Urinary bladder (tissue), 4 donors: ENCODE measurements at places on chromosomes 3 and 15. TPM values are rescaled to one million over a fixed set of nuclear protein-coding genes. Genes with fewer than 3 reads are reported as not detected.

- no peak for DNase-seq
These were observed 281.9 kb upstream of the ICE2 start for GRCh38 chr15:60760646-60761504.

DNA sequence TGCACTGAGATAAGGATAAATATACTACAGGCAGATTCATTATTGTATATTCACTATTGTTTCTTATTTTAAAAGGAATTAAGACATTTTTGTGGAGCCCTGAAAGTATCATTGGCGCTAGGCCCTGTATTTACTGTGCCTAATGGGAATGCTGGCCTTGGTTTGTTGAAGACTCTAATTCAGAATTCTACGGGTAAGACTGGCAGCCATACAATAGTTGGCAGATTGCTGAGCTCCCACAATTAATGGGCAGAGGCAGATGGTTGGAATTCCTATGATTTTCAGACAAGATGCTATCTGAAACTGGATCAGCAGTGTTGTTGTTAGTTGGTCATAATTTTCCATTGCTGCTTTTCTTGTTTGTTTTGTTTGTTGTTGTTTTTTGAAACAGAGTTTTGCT is 14.7 kb downstream of the PGBD4 start:
- no peak for DNase-seq

DPPA4 gene
- total RNA-seq = 0.16 TPM

ISL2 gene
- 1.5 TPM for total RNA-seq

PDZRN3 gene
- total RNA-seq = 61.6 TPM

CSPG5 gene
- 2.9 TPM for total RNA-seq

EPB42 gene
- total RNA-seq = 1.8 TPM
